ENCODE measurements at places on chromosomes 7 and 10. TPM values are rescaled to one million over a fixed set of nuclear protein-coding genes. Genes with fewer than 3 reads are reported as not detected.

- DNase-seq, result no peak
Observed at GRCh38 chr7:69749372-69749979, 151.2 kb downstream of the AUTS2 start.

- no peak for DNase-seq
Observed at GRCh38 chr10:31758495-31758894, 170.1 kb downstream of the ARHGAP12 start.

- DNase-seq, result no peak
Observed at GRCh38 chr7:71470326-71470725, 338.4 kb downstream of the GALNT17 start.

DNA sequence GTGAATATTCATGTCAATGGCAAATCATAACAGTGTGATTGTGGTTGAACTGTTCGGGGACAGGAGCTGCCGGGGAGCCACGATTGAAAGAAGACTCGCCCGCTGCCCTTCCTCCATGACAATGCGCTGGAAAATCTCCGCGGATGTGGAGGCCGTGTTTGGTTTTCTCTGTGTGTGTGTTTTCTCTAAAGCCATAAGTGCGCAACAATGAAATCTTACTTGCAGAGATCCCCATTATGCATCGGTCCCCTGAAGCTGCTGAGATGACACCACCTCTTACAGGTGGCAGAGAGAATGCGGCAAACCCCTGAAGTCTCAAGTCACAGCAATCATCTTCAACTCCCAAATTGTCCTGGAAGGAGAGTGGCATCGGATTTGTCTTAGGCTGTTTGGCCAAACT lies 442.3 kb upstream of the MKI67 start:
- DNase-seq, result no peak

GRCh38 chr10:67819768-67820204 lies 18.2 kb downstream of the DNAJC12 start:
- DNase-seq, result no peak

GRCh38 chr10:91214911-91215310 lies 5.6 kb upstream of the PCGF5 start:
- DNase-seq, result no peak

GRCh38 chr10:107418085-107418806 lies 253.7 kb upstream of the SORCS1 start:
- DNase-seq, result no peak

GRCh38 chr10:20195076-20195475 lies 378.8 kb downstream of the PLXDC2 start:
- no peak for DNase-seq

- no peak for DNase-seq
Observed at GRCh38 chr7:105896407-105896911, 20.1 kb upstream of the ATXN7L1 start.

DNA sequence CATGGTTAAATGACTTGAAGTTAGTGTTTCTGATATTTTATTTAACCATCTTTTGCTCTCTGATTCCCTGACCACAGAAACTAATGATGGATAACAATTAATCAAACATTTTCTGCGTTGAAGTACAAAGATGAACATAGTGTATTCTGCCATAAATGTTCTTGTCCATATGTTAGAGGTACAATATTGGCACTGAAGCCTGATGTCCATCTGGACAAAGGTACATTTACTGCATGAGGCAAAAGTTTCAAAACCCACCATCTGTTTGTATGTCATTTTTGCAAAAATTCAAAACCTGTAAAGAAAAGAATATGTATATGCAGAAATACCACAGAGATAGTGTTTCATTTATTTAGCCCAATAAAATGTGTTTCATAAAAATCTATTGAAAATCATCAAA lies 861.5 kb downstream of the ANKRD7 start:
- no peak for DNase-seq

GRCh38 chr7:97039374-97040065 lies 14.9 kb upstream of the DLX5 start:
- DNase-seq, result no peak

DNA sequence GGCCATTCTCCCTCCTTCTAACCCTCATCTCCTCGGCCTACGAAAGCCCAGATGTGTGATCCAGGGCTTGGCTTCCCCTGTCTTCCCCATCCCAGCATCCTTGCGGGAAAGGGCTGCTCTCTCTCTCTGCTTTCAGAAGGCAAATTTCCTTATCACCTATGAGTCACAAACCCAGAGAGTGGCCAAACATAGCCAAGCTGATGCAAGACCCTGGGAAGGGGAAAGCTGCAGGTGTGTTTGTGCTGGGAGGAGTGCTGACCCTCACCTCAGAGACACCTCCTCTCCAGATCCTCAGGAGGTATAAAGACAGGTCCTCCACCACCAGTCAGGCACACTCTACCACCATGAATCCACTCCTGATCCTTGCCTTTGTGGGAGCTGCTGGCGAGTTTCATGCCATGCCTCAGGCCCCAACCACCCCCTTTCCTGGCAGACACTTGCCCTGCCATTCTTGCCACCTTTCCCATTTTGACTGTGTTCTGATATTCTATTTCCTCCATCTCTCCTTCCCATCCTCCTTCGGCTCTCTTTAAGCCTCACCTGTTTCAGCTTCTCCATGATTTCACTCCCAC lies 10.6 kb upstream of the PRSS2 start:
- no peak for DNase-seq

DNA sequence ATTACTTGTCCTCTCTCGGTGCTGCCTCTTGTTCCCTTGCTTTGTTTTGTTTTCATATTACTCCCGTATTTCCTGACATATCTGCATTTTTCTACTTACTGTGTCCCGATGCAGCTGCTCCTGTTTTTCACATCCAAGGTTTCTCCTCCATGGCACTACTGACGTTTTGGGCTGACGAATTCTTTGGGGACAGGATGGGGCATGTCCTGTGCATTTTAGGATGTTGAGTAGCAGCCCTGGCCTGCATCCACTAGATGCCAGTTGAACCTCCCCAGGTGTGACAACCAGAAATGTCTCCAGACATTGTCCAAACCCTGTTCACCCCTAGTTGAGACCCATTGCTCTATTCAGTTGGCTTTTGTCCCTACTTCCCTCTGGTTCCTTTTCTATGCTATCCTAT lies 12.4 kb downstream of the ZNF789 start:
- no peak for DNase-seq

- no peak for DNase-seq
Observed at GRCh38 chr10:100146875-100147650, 38.8 kb downstream of the ERLIN1 start.

WIPF3 gene
- total RNA-seq, result 4.7 TPM

CPSF4 gene
- 26.8 TPM for total RNA-seq

ALOX5 gene
- total RNA-seq, result 31.9 TPM

AKR1E2 gene
- total RNA-seq, result 12.0 TPM

All from sigmoid colon (tissue), 7 donors.